Cardiac muscle cell (in vitro differentiated cells and primary cell): ENCODE measurements at places on chromosomes 2 and 18.
A peak's percentile ranks its signal among the peaks of the same experiment; 100 is the strongest.

DNA sequence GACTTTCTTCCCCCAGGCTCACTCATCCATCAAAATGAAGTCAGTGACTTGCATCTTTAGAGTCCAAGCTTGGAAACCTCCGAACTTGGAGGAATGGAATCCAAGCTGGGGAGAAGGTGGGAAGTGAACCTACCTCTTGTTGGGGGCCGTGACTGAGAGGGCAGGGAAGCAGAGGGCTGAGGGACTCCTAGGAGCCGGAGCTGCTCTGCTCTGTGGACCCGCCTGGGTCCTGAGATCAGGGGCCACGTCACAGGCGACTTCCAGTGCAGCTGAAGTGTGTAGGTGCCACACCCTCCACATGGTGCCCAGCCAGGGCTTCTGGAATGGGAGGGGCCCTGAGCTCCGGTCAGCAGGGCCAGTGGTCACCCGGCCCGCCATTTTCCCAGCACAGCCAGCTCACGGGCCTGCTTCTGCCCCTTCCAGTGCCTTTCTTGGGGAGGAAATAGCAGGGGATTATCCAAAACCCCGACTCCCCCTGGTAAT is 63.4 kb upstream of the OTOS start:
- no peak for DNase-seq

DNA sequence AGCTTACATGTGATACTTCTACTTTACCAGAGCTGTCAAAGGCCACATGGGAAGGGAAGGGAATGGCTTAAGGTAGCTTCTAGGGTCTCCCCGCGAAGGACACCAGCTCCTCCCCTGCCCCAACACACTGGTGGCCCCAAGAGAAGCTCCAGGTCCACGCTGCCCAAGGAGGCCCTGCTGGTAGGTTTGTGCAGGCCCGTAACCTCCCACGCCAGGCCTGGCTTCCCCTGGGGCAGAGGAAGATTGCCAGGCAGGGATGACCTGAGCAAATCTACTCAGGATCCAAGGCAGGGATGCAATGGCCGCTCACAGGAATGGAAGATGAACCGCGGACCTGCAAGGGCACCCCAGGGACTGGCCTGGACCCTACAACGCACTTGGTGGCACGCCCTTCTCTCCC is 205.1 kb downstream of the MGAT5 start:
- DNase-seq = no peak

DNA sequence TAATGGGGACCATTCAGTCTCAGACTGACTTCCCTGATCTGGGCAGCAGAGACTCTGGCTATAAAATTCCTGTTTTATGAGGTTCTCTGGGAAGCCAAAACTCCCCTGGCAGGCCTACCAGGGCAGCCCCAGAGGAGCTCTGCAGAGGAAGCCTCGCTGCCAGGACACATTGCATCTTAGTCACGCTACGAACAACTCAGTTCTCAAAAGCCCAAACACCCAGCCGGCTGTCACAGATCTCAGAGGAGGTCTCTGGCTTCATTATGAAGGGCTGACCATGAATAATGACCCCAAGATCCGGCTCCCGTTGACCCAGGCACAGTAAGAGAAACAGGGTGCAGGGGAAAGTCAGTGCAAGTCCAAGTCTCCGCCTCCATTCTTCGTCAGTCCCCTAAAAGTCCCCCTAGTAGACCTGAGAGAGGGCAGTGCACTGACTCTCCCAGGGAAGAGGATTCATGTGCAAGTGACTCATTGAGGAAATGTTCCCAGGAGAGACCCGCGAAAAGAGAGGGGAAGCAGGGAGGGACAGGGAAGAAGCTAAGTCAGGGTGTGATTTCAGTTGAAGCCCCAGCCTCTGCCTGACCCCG is 212.3 kb downstream of the CYP26B1 start:
- no peak for DNase-seq

DNA sequence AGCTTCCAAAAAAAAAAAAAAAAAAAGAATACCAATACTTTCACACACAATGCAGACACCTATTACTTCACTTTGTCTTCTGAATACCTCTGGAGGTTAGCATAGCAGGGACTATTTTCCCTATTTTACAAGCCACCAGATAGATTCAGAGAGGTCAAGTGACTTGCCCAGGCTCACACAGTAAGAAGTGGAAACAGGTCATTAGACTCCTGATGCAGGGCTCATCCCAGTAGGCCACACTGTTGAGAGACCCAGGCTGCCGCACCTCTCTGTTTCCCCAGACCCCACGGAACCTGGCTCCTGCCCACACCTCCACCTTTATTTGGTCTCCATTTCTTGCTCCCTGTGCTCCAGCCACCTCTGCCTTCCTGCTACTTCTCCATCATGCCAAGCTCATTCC is 19.4 kb downstream of the SMYD1 start:
- no peak for DNase-seq

GRCh38 chr2:106161938-106162820 is 31.9 kb downstream of the UXS1 start:
- peak; percentile 83 for DNase-seq

GRCh38 chr2:170163411-170164065 is 14.4 kb upstream of the MYO3B start:
- DNase-seq = no peak

DNA sequence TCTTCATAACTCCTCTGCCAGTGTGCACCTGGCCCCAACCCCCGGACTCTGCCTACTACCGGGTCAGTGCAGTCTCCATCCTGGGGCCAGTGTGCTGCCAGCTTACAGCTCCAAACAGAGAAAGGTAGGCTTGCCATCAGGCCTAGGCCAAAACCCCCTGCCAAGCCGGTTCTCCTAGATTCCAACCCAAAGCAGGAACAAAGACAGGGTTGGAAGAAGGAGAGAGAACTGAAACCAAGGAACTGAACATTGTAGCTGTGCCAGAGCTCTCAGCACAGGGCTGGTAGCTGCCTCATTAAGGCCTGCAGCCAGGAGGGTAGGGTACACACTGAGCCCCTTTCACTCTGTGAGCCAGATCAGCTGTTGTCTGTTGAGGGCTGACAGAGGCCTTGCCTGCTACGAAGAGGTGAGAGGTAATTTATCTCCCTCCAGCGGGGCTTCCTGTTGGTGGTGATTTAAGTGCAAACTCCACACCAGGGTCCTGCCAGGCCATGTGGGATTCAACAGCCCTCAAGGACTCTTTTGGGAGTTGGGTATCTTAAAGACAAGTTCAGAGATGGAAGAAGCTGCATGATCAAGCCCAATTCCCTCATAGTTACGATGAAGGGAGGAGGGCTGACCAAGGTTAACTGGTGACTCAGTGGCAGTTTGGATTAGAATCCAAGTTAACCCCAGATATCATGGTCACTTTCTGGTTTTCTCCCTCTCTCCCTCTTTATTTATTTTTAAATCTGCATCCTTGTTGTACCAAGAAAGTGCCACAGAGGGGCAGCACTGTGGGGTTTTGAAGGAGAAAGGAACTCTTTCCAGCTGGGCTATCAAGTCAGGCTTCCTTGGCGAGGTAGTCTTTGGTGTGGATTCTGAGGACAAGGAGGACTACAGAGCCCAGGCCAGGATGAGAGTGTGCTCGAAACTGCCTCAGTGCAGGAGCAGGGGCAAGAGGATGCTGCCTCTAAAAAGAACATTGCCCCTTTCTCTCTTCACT is 48.1 kb downstream of the CYRIA start:
- DNase-seq = peak; percentile 51

GRCh38 chr18:62842898-62843297 is 127.6 kb downstream of the PHLPP1 start:
- DNase-seq = no peak

- peak; percentile 44 for DNase-seq
Observed at GRCh38 chr18:59640721-59641120, 56.5 kb downstream of the CCBE1 start.

- DNase-seq = no peak
Observed at GRCh38 chr2:9959262-9959661, 7.8 kb downstream of the GRHL1 start.

DNA sequence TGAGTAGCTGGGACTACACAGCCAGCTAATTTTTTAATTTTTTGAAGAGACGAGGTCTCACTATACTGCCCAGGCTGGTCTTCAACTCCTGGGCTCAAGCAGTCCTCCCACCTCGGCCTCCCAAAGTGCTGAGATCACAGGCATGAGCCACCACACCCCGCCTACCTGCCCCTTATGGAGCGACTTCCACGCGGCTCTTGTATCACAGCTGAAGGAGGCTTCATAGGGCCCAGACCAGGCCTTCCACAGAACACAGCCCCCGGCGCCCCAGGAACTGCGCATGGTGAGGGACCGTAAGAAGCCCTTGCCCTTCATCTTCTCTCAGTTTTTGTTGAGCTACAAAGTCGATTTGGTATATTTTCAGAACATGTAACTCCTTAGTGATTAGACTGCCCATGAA is 220.3 kb downstream of the KLHL29 start:
- no peak for DNase-seq

DNA sequence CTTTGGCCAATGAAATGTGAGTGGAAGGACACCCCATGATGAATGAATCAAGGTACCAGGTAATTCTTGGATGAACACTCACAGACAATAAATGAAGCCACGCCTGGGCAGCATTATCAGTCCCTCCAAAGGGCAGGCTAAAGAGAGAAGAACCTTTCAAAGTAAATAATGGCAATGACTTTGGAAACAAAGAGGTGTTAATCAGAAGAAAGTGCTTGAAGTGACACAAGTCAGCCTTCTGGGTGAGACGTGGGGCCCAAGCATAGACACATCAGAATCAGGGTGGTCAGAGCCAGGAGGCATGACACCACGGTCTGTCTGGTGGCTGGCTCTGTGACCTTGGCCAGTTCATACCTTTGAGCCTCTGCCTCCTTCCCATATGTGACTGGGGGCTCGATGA is 103.3 kb downstream of the POLR1A start:
- no peak for DNase-seq

- DNase-seq = no peak
Observed at GRCh38 chr18:11025671-11026070, 123.7 kb downstream of the PIEZO2 start.

- DNase-seq = no peak
Observed at GRCh38 chr2:235858881-235859280, 309.3 kb downstream of the GBX2 start.

- no peak for DNase-seq
Observed at GRCh38 chr2:230582851-230583283, 129.8 kb upstream of the CAB39 start.

DNA sequence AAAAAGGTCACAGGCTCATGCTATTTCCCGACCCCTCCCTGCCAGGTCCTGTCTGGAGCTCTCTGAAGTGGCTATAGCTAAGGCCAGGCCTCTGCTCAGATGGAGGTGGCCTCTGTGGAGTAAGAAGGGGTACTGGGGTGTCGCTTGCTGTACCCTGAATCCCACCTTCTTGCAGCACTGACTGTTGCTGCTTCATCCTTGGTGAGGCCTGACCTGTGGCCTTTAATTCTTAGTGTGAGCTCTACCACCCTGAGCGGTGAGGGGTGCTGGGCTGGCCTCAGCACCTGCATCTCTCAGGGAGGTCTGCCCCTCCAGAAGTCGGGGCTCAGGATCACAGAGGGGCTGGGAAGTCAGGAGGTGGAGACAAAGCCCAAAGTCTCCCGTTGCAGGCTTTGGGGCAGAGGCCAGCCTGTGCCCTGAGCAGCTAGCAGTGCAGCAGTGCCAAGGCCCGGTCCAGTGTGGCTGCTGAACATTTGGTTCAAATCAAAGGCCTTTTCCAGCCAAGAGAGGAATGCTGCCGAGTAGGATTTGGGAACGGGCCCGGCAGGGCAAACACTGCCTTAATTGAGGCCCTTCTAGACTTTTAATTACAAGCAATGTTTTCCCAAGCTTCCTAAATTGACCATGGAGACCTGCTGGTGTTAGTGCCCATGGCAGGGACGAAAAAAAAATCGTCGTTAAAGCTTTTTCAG is 133.5 kb upstream of the HAAO start:
- no peak for DNase-seq

DNA sequence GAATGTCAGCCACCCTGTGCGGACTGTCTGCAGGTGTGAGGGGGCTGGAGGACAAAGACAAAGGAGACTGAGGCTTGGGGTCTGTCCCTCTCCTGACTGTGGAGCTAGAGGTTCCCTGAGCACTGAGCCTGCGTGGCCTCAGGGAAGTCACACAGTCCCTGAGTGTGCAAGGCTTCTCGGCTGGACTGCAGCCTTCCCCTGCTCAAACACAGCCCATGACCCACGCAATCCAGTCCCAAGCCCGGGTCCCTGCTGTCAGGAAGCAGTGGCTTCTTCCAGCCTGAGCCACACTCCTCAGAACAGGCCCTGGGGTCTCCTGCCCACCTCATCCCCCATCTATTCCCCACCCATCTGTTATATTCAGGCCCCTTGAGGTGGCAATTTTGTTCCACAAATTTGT is 2.7 kb downstream of the ASTL start:
- DNase-seq = no peak

GRCh38 chr18:3782901-3783300 is 332.9 kb downstream of the TGIF1 start:
- no peak for DNase-seq

GRCh38 chr18:51168960-51169662 is 28.4 kb downstream of the MEX3C start:
- no peak for DNase-seq

DNA sequence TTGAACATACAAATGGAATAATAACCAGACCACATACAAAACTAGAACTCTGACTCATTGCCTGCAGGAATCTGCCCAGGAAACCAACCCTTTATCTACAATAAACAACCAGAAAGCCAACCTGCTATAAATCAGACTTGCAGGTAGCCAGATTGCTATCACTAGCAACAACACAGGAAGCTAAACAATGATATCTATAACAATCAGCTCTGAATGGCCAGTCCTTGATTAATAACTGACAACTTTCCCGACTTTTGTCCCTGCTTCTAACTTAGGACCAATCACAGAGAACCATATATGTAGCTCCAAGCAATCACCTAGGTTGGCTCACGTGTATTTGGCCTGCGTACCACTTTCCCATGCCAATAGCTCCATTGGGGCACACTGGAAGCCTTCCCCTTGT is 470.8 kb downstream of the RIT2 start:
- DNase-seq = no peak

- DNase-seq = no peak
Observed at GRCh38 chr2:234425639-234426603, 71.0 kb downstream of the ARL4C start.

DNA sequence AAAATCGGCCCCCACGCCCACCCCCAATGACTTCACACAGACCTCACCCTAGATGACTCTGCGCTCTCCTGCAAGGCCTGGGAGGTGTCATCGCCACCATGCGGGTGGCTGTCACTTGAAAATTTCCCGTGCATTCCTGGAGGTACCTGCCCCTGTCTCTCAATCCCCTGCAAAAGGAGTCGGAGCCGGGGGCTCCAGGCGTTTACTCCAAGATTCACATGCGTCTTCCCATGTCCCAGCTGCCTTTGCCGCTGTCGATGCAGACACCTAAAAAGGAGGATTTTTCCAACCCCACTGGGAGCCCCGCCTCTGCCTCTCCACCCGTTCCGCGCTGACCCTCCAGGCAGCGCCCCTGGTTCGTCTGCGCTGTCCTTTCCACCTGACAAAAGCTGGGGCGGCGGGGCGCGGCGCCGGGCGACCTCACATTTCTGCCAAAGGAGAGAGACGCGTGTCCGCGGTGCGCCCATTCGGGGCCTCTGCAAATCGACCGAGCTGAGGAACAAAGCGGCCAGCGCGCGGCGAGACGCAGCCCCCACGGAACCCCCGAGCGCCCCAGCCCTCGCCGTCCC is 667 bp downstream of the REEP1 start:
- DNase-seq = no peak

GRCh38 chr2:63712748-63713147 is 124.0 kb downstream of the MDH1 start:
- DNase-seq = no peak

- DNase-seq = no peak
Observed at GRCh38 chr2:74756356-74756890, 77.5 kb upstream of the HK2 start.
